Gastroesophageal sphincter (tissue), 4 donors: ENCODE measurements at places on chromosomes 5 and 9. TPM values are rescaled to one million over a fixed set of nuclear protein-coding genes. Genes with fewer than 3 reads are reported as not detected.

DNA sequence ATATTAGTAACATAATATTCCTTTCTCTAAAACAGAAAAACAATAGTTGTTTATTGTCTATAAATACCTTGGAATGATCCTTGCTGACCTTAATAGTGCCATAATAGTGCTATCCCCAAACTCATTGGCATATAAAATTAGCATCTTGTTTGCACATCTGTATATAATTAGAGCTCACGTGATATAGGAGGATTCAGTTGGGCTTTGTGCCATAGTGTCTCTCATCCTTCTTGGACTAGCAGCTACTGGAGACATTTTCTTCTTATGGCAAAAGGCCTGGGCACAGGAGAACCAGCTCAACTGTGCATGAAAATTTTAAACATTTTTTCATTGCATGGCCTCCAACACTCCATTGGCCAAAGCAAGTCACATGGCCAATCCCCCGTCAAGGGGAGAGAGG, 342.5 kb downstream of the SPATA31D1 start:
- ATAC-seq, result no peak

DNA sequence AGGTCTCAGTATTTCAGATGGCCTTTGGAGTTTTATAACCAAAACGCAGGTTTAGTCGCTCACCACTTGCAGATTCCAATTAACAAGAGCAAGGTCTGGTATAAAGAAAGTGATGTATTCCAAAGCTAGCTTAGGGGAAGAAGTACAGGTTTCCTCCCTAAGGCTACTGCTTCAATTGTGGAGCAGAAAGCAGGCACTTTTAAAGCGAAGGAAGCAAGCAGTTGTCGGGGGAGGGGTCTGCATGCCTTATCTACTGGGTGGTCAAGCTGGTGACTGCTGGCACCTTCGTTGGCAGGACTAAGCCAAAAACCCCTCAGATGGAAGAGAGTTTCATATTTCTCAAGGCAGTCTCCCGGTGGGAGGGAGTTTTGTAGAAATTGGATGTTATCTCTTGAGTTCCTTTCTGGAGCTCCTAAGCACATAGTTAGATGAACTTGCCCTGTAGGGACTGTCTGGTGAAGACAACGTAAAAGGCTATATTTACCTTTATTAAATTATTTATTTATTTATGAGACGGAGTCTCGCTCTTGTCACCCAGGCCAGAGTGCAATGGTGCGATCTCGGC, 1.6 kb upstream of the TMEM245 start:
- no peak for ATAC-seq

- no peak for ATAC-seq
Observed at GRCh38 chr5:68134033-68134668, 81.4 kb upstream of the PIK3R1 start.

SPOUT1 gene
- total RNA-seq, result 21.1 TPM
